Uterus (tissue), 4 donors: ENCODE measurements at places on chromosomes 3 and 15. TPM values are rescaled to one million over a fixed set of nuclear protein-coding genes. Genes with fewer than 3 reads are reported as not detected.

The RAD18 gene
- total RNA-seq: 10.3 TPM

The EXD1 gene
- not detected for total RNA-seq

The CASR gene
- not detected for total RNA-seq

The HHLA2 gene
- total RNA-seq: not detected

The NME9 gene
- total RNA-seq: not detected

The TGFBR2 gene
- total RNA-seq: 95.3 TPM

The TRIM42 gene
- total RNA-seq: not detected

The TIGIT gene
- total RNA-seq: not detected

The ZPLD1 gene
- total RNA-seq: not detected

The A4GNT gene
- not detected for total RNA-seq

The RETNLB gene
- not detected for total RNA-seq

The NRROS gene
- total RNA-seq: 36.8 TPM

The LSAMP gene
- 25.8 TPM for total RNA-seq

The THSD4 gene
- 7.1 TPM for total RNA-seq

The GCSAM gene
- total RNA-seq: 0.14 TPM

The BTD gene
- total RNA-seq: 26.7 TPM

The EPHA3 gene
- 63.0 TPM for total RNA-seq

The HRG gene
- not detected for total RNA-seq

The ST8SIA2 gene
- not detected for total RNA-seq

The GALNT15 gene
- 71.5 TPM for total RNA-seq

The FAM131A gene
- total RNA-seq: 39.8 TPM

The SQOR gene
- 11.5 TPM for total RNA-seq

The CTXND1 gene
- not detected for total RNA-seq
